Jurkat, Clone E6-1 (cell line): ENCODE measurements at places on chromosomes 4 and X.

- DNase-seq = no peak
Measured at GRCh38 chrX:56797574-56798338, 68.7 kb downstream of the NBDY start.

GRCh38 chr4:119932277-119932676 is 134.4 kb downstream of the MAD2L1 start:
- DNase-seq = no peak

DNA sequence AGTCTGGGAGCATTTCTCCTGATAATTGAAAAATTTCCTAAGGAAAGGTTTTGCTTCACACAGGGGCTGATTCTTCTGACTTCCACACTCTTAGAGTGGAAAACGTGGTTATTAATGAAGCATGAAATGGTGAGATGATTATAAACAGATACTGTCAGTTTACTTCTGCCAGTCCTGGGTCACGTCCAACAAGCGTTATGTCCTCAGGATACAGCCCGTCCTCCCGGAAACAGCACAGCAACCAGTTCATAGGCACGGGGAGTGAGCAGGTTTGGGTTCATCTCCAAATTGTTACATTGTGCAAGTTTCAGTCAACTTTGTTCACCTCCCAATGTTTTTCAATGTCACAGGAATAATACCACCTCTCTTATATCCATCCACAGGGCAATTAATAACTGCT is 98.8 kb downstream of the NPNT start:
- no peak for DNase-seq

GRCh38 chr4:87128006-87128705 is 92.3 kb downstream of the KLHL8 start:
- DNase-seq = no peak

DNA sequence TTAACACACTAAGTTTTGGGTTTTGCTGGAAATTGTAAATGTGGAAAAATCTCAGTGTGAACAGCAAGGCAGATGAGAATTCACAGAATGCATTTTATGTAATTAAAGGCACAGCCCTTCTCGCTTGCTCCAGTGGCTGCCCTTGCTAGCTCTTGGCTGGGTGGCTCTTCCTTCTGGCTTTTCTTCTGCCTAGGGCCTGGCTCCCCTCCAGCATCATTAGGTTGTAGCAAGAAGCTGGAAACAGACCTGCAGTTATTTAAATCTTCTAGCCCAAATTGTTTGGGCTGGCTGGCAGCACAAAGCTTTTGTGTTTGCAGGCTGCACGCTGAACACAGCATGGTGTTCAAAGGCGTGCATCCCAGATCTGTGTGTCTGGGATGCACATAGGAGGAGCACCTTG is 56.5 kb downstream of the LIMCH1 start:
- no peak for DNase-seq

DNA sequence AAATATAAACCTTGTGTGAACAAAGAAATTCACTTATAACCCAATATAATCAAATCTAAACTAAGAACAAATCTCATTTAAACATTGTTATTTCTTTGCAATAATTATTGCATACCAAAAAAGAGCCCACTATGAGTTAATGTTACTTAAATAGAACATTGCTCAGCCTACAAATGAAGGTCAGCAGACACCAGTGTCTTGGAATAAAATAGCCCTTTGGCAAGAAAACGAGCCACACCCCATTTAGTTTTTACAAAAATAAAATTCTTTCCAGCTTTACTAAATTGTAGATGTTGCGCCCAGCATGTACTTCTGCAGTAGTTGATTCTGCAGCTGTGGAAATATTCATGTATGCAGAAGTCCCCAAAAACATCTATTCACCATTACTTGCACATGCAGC is 12.2 kb downstream of the PLS3 start:
- DNase-seq = no peak

GRCh38 chr4:184416913-184417734 is 57.2 kb downstream of the IRF2 start:
- DNase-seq = peak; percentile 41

DNA sequence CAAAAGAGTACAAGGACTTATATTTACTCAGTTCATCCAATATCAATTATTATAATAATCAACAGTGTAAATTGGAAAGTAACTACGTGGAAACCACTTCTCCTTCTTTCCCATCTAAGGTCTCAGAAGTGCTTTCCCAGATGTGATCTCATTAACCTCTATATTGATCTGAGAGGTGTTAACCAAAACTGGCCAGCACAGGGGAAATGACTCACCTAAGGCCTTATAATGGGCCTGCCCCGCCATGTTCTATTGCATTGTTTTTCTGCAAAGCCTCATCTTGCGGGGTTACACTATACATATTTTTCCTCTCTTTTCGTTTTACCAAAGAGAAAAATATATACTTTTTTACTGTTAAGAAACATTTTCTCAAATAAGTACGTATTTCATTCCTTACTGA is 20.5 kb downstream of the RAB40A start:
- DNase-seq = no peak

DNA sequence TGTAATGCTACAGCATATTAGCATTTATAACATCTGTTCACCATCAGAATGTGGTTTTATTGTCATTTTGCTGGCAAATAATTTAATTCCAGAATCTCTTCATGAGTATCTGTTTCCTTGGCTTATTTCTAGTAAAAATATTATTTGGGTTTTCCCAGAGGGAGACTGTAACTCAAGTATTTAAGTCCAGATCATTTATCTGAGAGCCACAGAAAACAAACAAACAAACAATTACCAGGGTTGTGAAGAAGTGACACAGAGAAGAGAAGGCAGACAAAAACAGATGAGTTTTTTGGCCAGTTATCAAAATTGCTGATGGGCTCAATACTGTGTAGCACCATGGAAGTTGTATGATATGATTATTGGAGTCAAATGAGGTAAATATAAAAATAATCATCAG is 515.1 kb downstream of the TECRL start:
- no peak for DNase-seq

DNA sequence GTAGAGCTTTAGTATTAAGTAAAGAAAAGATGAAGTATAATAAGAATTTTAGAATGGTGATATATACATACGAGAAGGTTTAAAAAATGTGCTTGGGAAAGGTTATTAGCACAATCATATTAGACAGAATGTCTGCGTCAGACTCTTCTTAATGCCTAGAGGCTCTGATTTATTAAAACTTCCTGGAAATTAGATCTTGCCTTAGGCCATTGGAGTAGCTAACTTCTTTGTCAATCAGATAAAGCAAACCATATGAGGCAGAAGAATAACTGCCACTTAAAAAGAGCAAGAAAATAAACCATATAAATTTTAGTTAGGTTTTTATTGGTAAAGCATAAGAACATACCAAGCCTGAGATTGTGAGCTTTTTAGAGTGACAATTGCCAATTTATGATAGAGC is 309.1 kb downstream of the TLL1 start:
- DNase-seq = no peak

- no peak for DNase-seq
Measured at GRCh38 chr4:97121493-97121892, 1021.8 kb downstream of the STPG2 start.

GRCh38 chr4:25440478-25441030 is 63.5 kb downstream of the ANAPC4 start:
- no peak for DNase-seq
